NCI-H2029 (cell line): ENCODE measurements at places on chromosomes 1 and 21.

GRCh38 chr1:53587252-53587988, 128.2 kb downstream of the DMRTB1 start:
- no peak for DNase-seq

- DNase-seq = no peak
These were observed 430.4 kb upstream of the RUNX1 start for GRCh38 chr21:35479529-35479928.

DNA sequence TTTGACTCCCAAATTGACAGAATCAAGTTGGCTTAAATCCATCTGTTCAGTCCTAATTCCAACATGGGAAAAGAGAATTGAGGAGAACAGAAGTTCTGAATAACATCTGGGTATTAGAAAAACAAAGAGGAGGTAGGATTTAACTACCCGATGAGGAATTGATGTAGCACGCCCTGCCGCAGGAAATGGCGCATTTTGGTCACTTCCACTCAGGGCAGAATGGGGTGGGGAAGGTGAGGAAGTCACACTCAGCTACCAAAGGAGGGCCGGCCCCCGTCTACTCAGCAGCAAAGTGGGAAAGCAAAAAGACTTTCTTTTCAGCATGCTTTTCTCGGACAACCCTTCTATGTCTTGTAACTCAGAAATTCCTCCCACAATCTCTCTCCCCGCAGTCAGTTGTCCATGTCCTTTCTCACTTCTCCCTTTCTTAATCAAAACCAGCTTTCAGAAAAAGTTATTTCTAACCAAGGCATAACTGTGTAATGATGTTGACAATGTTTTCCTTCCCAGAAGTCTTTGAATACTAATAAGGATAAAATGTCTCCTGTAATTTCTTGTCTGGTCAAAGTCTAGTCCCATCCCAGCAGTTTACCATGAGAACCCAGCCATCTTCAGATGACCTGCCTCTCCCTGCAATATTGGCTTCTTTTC, 60.5 kb upstream of the SIPA1L2 start:
- DNase-seq = no peak

GRCh38 chr1:36223381-36223995, 755 bp upstream of the THRAP3 start:
- DNase-seq = no peak

GRCh38 chr1:10593750-10594149, 119.0 kb downstream of the PEX14 start:
- DNase-seq = no peak

DNA sequence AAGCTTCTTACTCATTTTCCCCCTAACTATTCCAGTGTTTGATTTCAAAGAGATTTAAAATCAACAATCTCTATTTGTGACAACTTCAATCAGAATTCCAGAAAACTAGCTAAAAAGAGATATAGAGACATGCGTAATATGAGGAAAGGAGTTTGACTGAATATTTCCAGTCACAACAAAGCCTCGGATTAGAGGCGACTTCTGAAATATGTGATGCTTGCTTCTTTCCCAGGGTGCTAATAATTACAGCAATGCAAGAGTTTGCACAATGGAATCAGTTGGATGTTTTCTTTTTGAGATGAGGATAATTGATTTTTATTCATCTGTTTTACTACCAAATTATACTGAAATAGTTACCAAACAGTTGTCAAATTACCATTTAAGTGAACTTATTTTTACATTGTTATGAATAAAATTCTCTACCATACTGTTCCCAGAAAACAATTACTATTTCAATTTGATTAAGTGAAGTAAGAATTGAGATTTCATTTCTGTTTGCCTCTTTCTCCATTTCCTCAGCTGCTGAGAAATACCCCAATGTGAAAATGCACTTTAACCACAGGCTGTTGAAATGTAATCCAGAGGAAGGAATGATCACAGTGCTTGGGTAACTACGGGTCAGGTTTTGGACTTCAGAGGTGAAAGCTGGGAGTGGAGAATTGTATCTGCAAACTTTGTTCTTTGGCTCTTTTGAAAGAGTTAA, 28.1 kb downstream of the KMO start:
- DNase-seq = no peak

- DNase-seq = no peak
These were observed 161.3 kb downstream of the GALNT2 start for GRCh38 chr1:230228236-230228897.

DNA sequence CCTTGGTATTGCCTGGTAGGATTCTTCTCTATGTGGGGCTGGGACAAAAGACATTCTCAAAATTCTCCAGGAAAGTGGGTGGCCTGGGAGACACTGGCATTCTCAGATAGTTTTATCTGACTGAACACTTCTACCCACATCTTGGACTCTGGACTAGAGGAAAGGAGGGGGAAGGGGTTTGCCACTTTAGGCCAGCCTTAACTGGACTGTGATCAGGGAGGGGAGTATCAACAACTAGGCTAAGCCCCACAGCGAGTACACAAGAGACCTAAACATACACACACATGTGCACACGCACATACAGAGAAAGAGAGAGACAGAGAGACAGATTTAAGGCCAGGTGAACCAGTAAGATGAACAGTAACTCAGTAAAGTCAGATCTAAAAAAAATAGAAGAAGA, 1.2 kb upstream of the SEMA6C start:
- DNase-seq = no peak

DNA sequence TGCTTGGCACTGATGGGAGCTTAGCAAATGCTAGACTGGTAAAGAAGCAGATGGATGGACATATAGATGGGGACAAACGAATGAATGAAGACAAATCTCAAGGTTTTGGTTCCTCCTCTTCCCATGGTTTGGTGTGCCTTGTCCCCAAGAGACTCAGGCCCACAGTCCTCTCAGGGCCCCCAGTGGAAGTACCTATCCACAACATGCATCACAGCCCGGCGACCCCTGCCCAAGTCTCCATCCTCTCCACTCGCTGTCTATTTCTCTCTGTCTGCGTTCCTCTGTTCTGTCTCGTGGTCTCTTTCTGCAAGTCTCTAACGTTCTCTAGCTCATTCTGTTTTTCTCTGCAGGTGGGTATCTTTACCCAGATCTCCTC, 85.8 kb downstream of the GLIS1 start:
- no peak for DNase-seq

- DNase-seq = no peak
These were observed 1.6 kb downstream of the INPP5B start for GRCh38 chr1:37945251-37945650.

DNA sequence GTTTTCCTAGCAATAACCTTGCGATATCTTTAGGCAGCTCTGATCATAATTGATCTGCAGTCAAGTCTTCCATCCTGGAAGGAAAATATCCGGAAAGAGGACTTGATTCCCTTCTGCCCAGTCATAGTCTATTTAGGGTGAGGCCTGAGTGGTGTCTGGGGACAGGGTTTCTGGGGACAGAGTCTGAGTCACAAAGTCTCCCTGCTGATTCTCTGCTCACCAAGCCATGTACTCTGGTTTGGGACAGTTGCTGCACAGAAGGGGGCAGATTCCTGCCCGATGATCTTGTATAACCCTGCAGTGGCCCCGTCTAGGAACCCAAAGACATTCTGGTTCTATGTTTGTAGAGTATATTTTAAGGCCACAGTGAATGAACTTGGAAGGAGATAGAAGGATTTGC, 178.8 kb downstream of the KCNJ6 start:
- DNase-seq = no peak

DNA sequence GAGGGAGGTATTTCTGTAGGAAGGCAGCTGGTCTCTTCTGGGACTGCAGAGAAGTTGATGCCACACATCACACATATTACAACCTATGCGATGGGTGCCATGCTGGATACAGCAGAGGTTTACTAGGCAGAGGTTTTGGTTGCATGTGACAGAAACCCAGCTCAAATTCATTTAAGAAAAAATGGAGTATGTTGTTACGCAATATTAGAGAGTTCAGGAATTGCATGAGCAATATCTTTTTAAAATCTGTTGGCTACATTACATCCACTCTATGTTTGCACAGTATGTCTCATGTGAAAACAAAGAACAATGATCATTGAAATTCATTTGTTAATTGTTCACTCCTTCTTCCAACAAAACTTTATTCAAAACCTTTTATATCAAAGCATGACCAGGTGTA, 425.2 kb downstream of the RWDD3 start:
- DNase-seq = no peak

DNA sequence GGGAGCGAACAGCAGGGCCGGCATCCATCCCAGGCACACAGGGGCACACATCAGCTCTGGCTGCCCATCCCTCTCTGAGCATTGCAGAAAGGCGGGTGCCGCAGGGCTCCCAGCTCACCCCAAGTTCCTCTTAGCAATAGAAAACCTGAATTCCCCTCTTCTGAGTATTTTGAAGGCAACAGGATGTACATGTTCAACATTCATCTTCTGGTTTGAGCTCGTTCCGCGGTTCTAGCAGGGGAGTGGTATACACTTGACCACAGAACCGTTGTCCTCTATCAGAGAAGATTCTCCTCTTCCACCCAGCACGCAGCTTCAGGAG, 23.6 kb downstream of the ACTA1 start:
- no peak for DNase-seq

- no peak for DNase-seq
These were observed at the start of gene GPR153 for GRCh38 chr1:6260961-6261614. Gene GPR153, minus strand, starts transcription at chr1:6261098. Its CDS starts 6,193 bp downstream, at chr1:6254905.

DNA sequence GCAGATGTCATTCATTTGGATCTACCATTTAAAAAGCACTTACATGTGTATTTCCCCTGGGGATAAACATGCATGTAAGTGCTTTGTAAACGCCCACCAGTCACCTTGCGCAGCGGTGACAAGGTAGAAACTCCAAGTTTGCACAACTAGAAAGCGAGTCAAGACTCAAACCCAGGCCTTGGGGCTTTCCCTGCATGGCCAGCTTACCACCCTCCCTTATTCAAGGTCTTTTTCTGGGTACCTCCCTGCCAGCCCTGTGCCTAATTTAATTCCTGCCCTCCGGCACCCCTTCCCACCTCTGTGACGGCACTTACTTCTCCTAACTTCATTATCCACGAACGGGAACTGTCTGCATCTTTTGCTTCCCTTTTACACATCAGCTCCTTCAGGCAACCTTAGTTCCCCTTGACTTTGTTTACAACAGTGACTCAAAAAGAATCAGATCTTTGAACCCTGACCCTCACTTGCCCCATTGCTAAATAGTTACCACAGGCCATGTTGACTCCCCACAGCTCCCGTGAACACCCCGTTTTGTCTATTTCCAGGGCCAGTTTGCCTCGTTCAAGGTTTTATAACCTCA, 138.3 kb upstream of the ETS2 start:
- no peak for DNase-seq

GRCh38 chr1:214602764-214603657, at the start of gene CENPF:
Gene CENPF, plus strand, starts transcription at chr1:214603195. Its CDS starts 10,560 bp downstream, at chr1:214613755.
- peak; percentile 92 for DNase-seq

DNA sequence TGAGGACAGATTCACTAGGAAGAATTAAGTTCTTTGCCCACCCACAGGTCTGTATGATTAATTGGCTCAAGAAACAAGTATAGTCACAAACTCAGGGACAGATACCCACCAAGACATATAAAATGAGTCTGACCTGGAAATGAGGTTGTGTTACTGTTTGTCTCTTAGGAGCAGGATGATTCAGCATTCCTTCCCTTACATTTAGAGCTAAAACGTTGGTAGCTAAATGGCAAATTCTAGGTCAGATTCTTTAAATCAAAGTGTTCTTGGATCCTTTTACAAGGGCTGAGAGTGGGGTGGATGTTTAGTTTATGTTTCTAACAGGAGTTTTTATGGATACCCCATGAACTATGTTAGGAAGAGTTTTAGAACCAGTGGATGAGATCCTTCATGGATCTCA, 4.7 kb downstream of the RIMKLA start:
- no peak for DNase-seq

GRCh38 chr1:59718989-59719360, 95.8 kb upstream of the HOOK1 start:
- peak; percentile 39 for DNase-seq

DNA sequence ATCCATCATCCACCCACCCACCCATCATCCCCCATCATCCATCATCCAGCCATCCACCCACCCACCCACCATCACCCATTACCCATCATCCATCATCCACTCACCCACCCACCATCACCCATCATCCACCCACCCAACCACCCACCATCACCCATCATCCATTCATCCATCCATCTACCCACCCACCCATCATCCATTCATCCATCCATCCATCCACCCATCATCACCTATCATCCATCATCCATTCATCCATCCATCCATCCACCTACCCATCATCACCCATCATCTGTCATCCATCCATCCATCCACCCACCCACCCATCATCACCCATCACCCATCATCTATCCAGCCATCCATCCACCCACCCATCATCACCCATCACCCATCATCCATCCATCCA, 81.5 kb downstream of the ADARB1 start:
- DNase-seq = no peak

DNA sequence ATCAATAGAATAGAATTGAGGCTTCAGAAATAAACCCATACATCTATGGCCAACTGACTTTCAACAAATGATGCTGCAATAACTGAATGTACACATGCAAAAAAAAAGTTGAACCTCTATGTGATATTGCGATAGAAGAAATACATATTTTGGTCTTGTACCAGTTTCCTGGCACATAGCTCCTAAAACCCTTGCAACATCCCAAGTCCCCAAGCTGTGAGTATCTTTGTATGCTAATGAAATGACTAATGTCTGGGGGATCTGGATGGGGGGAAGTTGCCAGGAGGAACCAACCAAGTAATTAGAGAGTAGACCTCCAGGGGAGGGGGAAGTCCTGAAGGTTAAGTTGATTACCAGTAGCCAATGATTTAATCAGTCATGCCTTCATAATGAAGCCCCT, 24.4 kb downstream of the BLZF1 start:
- DNase-seq = no peak

DNA sequence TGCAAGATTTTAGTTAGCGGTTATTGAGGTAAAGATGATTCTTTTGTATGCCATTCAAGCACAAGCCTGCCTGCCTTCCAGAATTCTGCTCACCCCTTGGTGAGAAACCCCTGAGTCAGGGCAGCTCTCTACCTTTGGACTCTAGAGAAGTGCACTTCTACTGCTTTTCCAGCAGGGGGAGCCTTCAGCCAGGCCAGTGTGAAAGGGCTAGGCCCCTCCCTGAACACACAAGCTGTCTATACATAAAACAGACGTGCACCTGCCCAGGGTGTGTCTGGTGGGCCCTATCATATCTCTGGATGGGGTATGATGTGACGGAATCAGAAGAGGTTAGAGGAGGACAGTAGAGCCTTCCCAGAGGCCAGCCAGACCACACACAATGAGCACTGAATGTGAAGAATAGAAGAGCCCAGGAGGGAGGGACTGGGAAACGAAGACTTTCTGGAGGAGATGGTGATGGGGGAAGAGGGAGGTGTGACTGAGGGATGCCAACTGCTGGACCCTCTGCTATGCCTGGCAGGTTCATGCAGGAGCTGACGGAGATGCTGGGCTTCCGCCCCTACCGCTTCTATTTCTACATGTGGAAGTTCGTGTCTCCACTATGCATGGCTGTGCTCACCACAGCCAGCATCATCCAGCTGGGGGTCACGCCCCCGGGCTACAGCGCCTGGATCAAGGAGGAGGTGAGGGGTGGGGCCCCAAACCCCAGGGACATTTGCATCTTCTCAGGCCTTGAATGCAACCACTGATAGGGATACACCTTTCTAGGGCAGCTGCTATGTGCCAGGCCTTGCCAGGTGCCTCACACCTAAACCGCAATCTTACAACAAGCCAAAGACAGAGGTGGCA, 13.0 kb upstream of the KCNC4 start:
- DNase-seq = peak; percentile 49
